Fibroblast of villous mesenchyme (primary cell): ENCODE measurements at places on chromosomes 7 and 10.

GRCh38 chr7:43572516-43573049 lies 10.3 kb upstream of the STK17A start:
- DNase-seq: peak; percentile 100

DNA sequence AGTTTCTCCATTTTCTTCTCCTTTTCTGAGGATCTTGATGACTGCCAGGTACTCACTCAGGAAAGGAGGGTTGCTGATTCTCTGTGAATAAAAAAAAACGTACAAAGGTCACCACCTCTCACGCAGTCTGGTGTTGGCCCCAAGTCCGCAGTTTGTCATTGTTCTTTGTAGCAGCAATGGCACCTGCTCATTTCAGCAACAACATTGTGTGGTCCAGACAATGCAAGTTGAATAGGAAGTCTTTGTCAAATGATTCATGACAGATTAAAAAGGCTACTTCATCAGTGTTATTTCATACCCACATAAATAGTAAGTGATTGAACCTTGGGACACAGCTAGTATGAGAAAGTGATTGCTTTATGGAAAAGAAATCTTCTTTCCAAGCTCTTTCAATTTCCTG lies 653.5 kb upstream of the MGMT start:
- no peak for DNase-seq

- DNase-seq: no peak
Measured at GRCh38 chr10:119219871-119220270, 12.5 kb downstream of the GRK5 start.

DNA sequence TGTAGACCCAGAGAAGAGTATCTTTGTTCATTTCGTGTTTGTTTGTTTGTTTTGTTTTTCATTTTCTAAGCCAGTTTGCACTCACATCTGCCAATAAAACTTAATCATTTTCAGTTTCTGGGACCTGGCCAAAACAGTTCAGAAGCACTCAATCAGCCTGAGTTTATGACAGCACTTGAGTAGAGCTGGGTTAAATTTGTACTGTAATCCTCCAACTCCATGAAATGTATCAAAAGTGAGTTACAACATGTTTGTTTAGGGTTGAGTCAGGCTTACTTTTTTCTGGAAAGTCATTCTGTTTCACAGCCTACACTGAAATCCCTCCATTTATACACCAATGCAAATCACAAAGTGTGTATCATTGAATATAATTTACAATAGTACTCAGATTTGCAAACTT lies 91.9 kb downstream of the ZWINT start:
- DNase-seq: no peak

- no peak for DNase-seq
Measured at GRCh38 chr10:50362547-50363125, 111.3 kb upstream of the ASAH2 start.
